ENCODE measurements at places on chromosomes 5 and 9.

DNA sequence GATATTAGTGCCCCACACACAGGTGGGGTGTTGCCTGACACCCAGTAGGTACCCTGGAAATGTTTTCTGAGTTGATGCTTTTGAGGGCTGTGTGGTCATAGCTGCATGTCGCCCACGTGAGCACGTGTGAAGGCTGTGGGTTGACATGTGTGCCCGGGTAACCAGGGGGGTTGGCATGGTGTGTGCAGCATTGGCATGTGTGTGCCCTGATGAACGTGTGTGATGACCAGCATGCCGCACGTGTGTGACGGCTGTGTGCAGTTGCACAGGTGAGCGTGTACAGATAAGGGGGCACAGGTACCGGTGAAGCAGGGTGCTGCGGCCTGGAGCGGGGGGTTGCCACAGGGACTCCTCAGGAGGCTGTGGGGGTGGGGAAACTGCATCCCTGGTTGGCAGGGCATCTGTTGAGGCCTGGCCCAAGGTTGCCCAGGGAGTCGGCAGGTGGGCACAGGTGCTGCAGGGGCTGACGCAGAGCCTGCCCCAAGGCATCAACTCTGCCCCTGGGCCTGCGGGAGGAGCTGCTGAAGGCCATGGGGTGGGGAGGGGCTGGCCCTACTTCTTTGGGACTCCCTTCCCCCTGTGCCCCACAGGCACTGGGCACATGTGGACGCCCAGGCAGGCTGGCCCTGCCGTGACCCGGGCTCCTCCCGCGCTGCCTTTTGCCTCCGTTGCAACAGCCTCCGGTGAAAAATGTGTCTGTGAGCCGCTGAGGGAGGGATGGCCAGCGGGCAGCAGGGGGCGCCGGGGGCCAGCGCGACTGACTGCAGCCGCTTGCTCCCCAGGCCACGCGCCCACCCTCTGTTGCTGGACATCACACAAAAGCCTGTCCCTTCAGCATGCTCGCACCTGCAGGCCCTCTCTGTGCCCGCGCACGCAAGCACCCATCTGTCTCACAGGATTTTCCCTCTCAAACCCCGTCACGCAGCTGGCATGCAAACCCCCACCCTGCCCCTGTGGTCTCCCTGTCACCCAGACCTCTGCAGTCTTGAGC, 2.2 kb downstream of the UNC5A start:
- DNase-seq = no peak

DNA sequence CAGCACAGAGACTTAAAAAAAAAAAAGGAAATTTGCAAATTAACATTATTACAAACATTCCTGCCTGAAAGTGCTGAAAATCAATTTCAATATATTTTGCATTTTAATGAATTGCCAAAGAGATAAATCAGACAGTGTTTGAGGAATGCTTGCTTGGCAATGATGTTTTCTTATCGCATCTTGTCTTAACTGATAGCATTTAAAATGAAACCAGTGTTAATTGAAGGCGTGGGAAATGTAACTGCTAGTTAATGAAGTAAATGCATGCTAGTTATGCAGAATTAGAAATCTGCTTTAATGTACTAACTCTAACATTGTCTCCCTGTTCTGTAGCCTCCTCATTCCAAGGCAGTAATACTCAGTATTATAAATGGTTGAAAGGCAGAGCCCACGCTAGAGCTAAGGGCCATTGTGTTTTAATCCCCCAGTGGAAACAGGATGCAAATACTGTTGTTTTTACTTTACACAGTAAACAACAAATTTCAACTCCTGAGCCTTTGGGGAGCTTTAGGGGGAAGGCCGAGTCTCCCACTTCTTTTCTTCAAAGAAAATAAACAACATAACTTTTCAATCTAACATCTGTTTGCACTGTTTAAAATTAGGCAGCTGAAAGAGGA, 586.9 kb downstream of the TLE4 start:
- no peak for DNase-seq

DNA sequence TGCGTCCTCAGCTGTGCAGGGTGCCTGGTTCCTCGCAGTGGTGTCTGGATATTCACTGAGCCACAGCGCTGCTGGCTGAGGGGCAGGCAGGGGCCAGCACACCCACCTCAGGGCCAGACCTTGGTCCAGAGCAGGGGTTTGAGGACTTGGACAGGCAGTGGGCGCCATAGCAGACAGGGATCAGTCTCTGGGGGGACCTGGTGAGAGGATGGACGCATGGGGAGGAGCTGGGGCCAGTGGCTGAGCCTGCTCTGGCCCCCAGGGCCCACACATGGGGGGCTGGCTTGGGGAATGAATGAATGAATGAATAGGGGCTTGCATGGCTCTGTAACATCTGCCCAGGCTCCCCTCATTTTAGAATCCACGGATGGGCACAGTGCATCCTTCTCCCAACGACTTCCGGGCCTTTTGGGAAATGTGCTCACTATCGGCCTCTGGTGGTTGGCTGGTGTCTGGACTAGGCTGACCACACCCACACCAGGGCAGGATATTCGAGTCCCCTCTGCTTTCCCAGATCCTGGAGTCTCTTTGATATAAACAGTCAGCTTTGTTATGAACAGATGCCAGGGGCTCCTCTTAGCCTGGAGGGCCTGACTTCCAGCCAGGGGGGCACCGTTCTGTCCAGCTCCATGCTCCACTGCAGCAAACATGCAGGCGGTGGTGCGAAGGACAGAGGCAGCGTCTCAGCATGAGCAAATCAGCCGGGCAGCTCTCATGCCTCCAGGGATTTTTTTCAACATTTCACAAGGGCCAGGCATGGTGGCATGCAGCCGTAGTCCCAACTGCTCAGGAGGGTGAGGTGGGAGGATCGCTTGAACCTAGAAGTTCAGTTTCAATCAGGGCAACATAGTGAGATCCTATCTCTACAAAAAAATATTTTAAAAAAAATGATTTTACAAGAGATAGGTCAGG, 62.6 kb downstream of the NEK6 start:
- peak; percentile 64 for DNase-seq

GRCh38 chr9:16276866-16277265, 593.6 kb downstream of the BNC2 start:
- DNase-seq = no peak

DNA sequence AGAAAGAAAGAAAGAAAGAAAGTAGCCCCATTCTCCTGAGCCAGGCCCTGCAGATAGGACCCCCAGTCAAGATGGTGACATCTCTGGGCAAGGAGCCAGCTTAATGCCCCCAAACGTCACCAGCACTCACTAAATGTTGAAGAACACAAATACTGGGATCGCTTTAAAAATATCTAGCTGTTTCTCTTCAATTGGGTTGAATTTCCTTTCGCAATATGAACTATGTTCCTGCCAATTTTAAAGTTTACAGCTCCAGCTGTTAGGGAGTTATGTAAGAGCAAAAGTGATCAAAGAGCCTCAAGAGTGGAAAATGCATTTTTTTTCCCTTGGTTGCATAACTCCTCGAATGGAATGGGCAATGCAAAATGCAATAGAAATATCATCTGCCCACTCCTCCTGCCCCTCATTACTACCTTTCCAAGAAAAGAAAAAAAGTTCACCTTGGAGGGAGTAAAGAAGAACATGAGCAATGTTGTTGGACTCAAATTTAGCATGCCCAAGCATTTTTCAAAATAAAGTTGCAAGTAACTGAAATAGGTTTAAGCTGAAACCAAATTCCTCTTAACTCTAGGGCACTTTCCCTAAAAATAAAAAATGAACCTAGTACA, 244.2 kb upstream of the PIK3R1 start:
- DNase-seq = no peak

DNA sequence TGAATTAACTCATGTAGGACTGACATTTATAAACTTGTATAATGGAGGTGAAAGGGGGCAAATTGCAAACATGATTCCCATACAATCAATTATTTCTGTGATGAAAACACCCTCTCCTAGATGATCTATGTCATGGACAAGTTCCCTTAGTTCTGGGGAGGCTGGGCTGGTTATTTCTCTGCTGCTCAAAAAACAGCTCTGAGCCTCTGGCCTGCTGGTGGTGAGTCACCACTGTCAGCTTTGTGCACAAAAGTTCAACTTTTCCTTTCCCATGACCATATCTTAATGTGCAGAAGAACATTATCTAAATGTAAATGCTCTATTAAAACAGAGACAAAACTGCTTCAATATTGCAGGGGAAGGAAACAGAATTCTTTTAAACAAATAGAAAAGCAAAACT, 85.0 kb downstream of the HMHB1 start:
- DNase-seq = peak; percentile 6

GRCh38 chr5:56962286-56962685, 10.4 kb upstream of the MIER3 start:
- DNase-seq = no peak

DNA sequence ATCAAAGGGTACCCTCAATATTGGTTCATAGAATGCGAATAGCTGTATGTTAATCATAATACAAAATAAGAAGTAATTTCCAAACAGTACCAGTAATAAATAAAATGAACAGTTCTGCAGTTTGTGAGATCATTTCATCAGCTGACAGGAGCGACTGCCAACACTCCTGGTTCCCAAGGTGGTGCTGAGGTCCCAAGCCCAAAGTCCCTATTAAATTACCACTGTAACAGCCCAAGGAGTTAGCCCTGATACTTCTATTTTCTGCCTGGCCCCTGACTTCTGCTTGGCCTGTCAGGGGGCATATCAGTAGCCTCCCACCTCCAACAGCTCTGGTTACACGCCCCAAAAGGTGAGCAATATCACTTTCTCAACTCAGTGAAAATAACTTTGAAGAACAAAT, 47.1 kb downstream of the ANKH start:
- no peak for DNase-seq

DNA sequence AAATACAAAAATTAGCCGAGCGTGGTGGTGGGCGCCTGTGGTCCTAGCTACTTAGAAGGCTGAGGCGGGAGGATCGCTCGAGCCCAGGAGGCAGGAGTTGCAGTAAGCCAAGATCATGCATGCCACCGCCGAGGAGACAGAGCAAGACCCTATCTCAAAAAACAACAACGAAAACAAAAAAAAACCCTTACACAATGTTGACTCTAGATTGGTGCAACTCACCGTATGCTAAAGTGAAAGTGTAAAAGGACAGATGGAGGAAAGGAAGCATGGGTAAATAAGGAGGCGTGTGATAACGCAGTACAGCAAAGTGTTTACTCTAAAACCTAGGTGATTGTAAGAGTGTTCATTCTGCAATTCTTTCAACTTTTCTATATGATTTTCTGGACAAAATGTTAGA, 15.9 kb upstream of the RUFY1 start:
- DNase-seq = no peak

DNA sequence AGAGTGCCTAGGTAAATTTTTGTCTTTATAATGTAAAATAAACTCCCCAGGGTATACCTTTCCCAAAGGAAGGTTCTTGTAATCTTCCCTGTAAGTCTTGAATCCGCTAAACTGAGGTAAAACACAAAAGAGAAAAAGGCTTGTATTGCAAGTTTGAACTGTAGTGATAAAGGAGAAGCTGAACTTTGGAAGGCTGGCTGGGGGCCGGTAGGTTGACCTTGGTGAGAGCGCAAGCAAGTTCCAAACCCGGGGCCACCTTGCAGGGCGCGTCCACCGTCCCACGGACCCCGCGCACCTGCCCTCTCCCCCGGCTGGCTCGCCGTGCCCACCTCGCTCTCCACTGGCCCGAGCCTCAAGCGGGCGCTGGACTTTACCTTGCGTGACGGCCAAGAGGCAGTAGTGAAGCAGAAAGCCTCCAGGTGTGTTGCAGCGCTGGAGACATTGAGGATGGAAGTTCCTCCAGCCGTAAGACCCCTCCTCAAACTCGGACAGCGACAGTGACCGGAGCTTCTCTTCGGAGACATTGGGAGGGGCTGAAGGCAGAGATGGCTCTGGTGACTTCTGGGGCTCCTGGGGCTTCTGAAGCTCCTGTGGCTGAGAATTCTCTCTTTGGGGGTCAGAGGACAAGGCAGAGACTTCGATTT, 428 bp downstream of the SLCO4C1 start:
- no peak for DNase-seq

DNA sequence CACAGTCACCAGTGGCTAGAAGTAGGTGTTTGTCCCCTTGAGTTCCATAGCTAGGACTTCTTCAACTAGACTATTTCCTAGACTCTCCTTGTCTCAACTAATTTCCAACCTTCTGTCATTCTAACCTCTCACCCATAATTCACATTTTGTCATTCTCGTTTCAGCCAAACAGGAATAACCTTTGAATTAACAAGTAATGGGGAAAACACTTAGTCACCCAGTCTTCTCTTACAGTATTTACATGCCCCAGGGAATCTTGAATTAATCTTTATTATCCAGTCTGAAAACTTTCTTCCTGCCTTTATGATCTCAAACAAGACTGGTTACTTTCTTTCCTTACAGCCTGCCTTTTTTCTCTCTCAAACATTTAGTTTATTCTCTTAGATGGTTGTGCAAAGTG, 63.3 kb upstream of the RUSC2 start:
- DNase-seq = no peak

DNA sequence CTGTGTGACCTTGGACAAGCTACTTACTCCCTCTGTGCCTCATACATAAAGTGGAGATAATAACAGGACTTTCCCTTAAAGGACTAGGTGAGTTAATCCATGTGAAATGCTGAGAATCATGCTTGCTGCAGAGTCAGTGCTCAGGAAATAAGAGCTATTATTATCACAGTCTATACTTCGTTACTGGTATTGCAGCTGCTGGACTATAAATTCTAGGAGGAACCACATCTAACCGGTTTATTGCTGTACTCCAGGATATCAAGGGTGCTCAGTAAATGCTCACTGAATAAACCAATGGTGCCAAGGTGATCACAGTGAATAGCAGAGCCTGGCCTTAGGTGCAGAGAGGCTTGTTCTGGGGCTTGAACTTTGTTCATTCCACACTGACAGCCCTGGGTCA, 69.3 kb downstream of the HSPA4 start:
- DNase-seq = no peak

- DNase-seq = no peak
Measured at GRCh38 chr5:45110399-45110798, 301.7 kb downstream of the MRPS30 start.

- DNase-seq = no peak
Measured at GRCh38 chr9:79089054-79089560, 482.7 kb upstream of the TLE4 start.

DNA sequence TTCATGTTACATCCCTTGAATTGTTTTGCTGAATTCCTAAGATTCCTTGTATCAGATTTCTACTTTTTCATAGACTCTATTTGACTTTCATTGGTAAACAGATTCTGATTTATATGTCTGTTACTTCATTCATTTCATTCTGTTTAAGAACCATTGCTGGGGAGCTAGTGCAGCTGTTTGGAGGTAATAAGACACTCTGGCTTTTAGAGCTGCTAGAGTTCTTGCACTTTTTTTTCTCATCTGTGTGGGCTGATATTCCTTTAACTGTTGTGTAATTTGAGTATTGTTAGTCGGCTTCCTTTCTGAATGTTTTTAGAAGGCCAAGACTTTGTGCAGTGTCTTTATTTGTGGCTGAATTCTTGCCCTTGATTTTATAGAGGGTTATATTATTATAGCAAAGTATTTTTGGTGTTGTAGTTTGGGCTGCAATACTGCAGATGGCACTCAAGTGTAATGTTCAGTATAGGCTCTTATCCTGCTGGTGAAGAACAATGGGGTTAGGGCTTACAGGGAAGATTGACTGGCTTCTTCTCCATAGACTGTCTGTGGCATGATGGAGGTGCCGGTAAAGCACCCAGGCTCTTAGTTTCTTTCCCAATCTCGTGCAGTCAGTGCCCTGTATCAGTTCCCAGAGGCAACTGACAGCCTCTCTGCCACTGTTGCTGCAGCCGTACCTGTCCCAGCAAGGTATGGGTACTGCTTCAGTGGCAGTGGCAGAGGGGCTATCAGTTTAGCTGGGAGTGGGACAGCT, 162.2 kb downstream of the OXCT1 start:
- DNase-seq = no peak
